ENCODE measurements at places on chromosomes 2 and 18.

GRCh38 chr2:162333968-162334367 lies 10.0 kb upstream of the GCA start:
- DNase-seq, result no peak

GRCh38 chr2:176126929-176127773 lies 2.4 kb upstream of the HOXD8 start:
- peak; percentile 60 for DNase-seq

GRCh38 chr2:236748385-236748784 lies 178.8 kb downstream of the ACKR3 start:
- no peak for DNase-seq

GRCh38 chr2:216949700-216950413 lies 90.0 kb upstream of the TNP1 start:
- no peak for DNase-seq

- no peak for DNase-seq
Measured at GRCh38 chr2:157920736-157921135, 44.6 kb upstream of the ACVR1 start.

DNA sequence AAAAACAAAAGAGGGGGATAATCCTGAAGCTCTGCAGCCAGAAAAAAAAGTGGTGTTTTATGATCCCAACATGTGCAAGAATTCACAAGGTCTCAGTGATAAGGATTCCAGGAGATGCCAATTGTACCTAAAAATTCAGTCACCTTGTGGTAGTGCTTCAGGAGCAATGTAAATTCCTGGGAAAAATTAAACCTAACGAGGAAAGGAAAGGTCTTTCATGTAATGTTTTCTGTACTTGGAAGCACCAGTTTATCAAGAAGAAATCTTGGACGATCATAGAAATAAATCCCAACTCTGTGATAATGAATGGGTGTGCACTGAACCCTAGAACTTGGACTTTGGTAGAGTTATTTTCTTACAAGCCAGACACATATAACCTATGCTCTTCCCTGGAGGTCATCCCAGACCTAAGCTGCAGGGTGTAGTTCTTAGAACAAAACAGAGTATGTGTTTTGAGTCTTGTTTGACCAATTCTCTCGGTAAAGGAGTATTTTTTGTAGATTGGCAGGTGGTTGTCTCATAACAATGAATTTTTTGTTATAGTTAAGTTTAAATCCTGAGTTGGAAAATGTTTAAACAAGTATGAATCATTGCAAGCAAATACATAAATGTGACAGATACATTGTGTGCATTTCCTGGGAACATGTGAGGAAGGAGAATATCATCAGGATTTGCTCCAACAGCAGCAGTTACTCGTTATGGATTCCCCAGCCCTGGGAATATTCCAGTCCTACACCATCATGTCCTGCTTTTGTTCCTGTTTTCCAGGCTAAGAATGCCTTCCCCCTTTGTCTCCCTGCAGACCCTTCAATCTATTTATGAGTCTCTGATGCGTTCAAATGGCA lies 224.6 kb downstream of the NAPG start:
- no peak for DNase-seq

All from activated CD4-positive, alpha-beta T cell treated with anti-CD3 and anti-CD28 coated beads for 24 hours (primary cell).